ENCODE measurements at places on chromosomes 5 and 9. TPM values are rescaled to one million over a fixed set of nuclear protein-coding genes. Genes with fewer than 3 reads are reported as not detected.

DNA sequence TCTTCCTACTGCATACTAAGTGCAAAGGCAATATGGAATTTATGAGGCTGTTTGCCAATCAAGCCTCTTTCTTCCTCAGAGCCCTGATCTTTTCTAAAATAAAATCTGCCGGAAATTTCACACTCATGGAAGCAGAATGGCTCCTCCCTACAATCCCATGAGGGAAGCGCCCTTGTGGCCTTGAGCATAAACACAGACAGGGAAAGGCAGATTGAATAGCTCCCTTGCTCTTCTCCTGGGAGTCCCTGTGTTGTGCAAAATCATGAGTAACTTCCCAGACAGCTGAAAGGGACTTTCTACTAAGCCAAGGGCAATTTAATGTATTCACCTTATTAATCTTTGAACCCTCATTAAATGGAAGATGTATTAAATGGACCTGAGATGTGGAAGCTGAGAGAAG, 226.1 kb upstream of the PIK3R1 start:
- no peak overlapping the region for H3K27ac ChIP-seq
- H3K36me3 ChIP-seq, result no peaks in the 10 kb centered on the region
- H3K4me3 ChIP-seq, result no peak overlapping the region
- no peak for DNase-seq
- H3K27me3 ChIP-seq, result no peaks in the 10 kb centered on the region
- H3K4me1 ChIP-seq, result no peaks in the 10 kb centered on the region

Gene TMEM215
- total RNA-seq, result not detected

GRCh38 chr5:78522476-78523260, 125.9 kb downstream of the LHFPL2 start:
- DNase-seq, result no peak
- no peak overlapping the region for H3K27ac ChIP-seq
- H3K36me3 ChIP-seq, result no peaks in the 10 kb centered on the region
- H3K4me1 ChIP-seq, result peaks cover 8% of the 10 kb centered on the region
- no peaks in the 10 kb centered on the region for H3K27me3 ChIP-seq
- no peak overlapping the region for H3K4me3 ChIP-seq

Gene GZMA
- not detected for total RNA-seq

DNA sequence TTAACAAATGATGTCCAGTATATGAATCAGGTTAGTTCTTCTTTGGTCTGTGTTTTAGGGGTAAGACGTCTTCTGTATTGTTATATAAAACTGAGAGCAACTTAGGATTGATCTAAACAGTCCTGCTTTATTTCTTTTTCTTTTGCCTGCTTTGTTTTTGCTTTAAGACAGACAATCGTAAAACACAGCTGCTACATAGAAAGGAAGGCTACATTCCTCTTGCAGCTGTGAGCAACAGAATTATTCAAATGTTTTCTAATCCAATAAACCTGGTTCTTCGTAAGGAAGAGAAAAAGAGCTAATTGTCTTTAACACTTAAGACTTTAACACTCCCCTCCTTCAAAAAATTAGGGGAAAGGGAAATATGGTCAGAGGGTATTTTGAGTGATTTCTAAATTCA, 14.6 kb downstream of the FGF1 start:
- DNase-seq, result no peak
- H3K36me3 ChIP-seq, result no peaks in the 10 kb centered on the region
- H3K27me3 ChIP-seq, result no peaks in the 10 kb centered on the region
- H3K4me3 ChIP-seq, result no peak overlapping the region

- H3K27me3 ChIP-seq, result no peaks in the 10 kb centered on the region
- H3K4me3 ChIP-seq, result no peak overlapping the region
- DNase-seq, result no peak
- H3K4me1 ChIP-seq, result no peaks in the 10 kb centered on the region
Measured at GRCh38 chr9:79526149-79526672, 45.6 kb upstream of the TLE4 start.
